NCI-H2171 (cell line): ENCODE measurements at places on chromosomes 1 and 21.

- DNase-seq, result peak; percentile 59
Observed at GRCh38 chr1:176897350-176898236, 266.9 kb downstream of the ASTN1 start.

GRCh38 chr1:9472386-9473031 lies 66.8 kb upstream of the SLC25A33 start:
- no peak for DNase-seq

DNA sequence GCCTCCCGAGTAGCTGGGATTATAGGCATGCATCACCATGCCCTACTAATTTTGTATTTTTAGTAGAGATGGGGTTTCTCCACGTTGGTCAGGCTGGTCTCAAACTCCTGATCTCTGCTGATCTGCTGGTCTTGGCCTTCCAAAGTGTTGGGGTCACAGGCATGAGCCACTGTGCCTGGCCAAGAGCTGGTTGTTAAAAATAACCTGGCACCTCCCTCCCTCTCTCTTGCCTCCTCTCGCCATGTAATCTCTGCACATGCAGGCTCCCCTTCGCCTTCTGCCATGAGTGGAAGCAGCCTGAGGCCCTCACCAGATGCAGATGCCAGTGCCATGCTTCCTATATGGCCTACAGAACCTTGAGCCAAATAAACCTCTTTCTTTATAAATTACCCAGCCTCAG lies 74.7 kb upstream of the TLR5 start:
- no peak for DNase-seq

GRCh38 chr1:30679201-30679975 lies 44.0 kb downstream of the MATN1 start:
- no peak for DNase-seq

DNA sequence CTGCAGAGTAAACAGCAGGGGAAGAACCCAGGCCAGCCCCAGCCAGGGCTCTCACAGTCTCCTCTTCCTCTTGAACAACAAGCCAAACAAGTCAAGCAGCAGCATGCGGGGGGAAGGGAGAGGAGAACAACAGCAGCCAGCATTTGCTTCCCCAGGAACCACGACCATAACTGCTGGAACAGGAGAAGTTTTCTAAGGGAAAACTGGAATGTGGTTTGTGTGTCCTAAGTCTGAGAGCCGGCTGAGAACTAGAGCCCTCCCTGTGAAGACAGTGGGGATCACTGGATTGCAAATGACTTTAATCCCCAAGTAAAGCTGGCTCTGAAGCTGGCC lies 48.2 kb downstream of the COQ8A start:
- DNase-seq, result no peak

- DNase-seq, result no peak
Observed at GRCh38 chr1:15329104-15329820, 80.4 kb upstream of the EFHD2 start.

GRCh38 chr1:192811006-192811405 lies 2.2 kb downstream of the RGS2 start:
- no peak for DNase-seq

DNA sequence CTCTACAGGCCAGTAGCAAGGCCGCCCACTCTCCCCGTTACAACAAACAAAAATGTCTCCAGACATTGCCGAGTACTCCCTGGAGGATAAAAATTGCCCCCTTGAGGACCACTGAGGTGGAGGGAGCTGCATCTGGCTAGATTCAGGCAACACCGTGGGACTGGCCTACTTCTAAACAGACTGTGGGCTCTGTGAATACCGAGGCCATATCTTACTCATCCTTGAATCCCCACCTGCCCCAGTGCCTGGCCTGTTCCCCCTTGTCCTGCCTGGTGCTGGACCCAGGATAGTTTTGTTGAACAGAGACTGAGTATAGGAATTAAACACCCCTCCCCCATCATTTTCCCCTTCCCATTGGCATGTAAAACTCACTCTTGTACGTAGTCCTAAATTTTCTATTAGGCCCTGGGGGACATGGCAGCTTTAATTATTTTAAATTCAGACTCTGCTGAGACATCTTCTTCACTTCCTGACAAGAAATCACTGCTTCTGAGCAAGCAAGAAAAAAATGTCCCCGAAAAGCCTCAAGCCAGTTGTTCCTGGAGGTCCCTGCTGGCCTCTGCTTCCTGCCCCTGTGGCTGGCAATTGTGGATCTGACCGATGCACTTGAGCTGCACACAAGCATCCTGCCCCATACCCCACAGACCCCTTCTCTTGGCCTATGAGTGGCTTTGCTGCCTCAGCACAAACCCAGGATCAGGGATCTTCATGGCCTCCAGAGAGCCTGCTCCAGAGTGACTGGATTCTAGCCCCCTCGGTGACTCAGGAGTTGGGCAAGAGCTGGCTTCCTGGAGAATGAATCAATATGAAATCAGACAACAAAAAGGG lies 111.0 kb downstream of the ACTL8 start:
- DNase-seq, result no peak

GRCh38 chr1:183578856-183579255 lies 11.4 kb downstream of the NCF2 start:
- DNase-seq, result no peak

DNA sequence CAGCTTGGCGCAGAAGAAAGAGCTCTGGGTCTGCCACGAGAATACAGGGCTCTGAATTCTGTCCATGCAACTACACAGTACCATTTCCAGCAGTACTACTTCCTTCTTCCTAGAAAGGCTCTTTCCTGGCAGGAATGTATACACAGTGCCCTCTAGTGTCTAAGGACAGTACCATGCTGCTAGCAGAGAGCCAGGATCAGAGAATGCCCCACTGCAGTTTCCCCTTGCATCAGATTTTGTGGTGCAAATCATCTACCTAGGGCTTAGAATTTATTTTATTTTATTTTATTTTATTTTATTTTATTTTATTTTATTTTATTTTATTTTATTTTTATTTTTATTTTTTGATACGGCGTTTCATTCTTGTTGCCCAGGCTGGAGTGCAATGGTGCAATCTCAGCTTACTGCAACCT lies 50.8 kb downstream of the PAX7 start:
- peak; percentile 32 for DNase-seq
